ENCODE measurements at places on chromosomes 2 and 18. TPM values are rescaled to one million over a fixed set of nuclear protein-coding genes. Genes with fewer than 3 reads are reported as not detected.

DNA sequence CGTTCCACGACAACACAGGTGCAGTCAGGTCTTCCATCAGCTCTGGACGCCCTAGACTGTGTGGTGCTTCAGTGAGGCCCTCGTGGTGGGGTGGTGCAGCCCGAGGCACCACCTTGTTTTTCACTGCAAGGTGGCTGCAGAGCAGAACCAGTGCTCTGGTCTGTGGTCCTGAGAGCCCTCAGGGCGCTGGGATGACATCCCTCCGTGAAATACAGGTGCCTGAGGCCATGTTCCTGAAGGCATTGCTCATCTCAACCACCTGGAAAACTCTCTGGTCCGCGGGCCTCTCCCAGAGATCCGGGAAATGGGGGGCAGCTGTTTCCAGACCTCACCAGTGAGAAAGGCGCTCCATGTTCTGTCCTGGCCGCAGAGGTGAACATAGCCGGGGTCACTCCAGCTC lies 119.2 kb downstream of the ACOXL start:
- no peak for DNase-seq

GRCh38 chr18:74760436-74760835 lies 162.8 kb downstream of the ZNF407 start:
- DNase-seq, result no peak

GRCh38 chr18:6021306-6022073 lies 126.2 kb upstream of the TMEM200C start:
- DNase-seq, result no peak

HRH4 gene
- polyA plus RNA-seq, result not detected

SH3BP4 gene
- 20.0 TPM for polyA plus RNA-seq

DNA sequence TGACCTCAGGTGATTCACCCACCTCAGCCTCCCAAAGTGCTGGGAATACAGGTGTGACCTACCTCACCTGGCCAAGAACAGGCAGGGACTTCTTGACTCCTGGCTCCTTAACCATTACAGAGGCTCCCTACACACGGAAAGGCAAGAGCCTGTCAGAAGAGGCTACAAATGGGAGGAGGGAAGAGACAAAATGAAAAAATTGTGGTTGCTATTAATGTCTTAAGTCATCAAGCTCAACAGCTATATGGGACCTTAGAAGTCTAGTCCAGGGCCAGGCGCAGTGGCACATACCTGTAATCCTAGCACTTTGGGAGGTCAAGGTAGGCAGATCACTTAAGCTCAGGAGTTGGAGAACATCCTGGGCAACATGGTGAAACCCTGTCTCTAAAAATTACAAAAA lies 11.5 kb upstream of the FAM124B start:
- DNase-seq, result no peak

GRCh38 chr2:100989666-100990065 lies 12.4 kb upstream of the RPL31 start:
- DNase-seq, result no peak

- no peak for DNase-seq
Observed at GRCh38 chr18:50089702-50090101, 105.2 kb downstream of the MYO5B start.

- DNase-seq, result peak; percentile 88
Observed at GRCh38 chr2:188524519-188525113, 232.9 kb downstream of the GULP1 start.

DNA sequence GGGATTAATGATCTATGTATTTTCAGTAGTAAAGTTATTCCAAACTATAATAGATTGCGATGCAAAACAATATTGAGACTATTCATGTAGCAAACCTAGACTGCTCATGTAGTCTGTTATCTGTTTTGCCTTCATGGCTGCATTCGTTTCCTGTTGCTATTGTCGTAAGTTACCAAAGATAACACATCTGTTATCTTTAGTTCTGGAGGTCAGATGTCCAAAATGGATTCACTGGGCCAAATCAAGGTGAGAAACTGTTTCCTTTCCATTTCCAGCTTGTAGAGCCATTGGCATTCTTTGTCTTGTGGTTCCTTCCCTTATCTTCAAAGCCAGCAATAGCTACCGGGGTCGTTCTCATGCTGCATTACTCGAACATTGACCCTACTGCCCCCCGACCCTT lies 20.9 kb downstream of the ITGAV start:
- DNase-seq, result no peak

GRCh38 chr18:54453996-54454395 lies 96.3 kb downstream of the C18orf54 start:
- no peak for DNase-seq

MROH2A gene
- 1.8 TPM for polyA plus RNA-seq

DNA sequence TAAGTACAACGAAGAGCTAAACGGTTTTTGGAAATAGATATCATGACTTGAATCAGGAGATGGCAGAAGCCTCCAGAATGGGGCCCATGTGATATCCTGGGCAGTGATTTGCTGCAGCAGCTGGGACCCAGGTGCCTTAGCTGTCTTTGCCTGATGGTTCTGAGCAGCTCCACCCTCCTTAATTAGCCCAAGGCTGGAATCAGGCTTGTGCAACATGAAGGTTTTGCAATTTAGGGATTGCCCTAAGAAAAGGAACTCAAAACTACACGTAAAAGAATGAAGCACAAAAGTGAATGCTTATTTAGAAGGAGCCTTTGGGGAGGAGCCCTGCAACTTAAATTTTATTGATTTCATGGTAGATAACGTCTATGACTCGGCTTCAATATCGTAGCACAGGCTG lies 17.3 kb upstream of the CNDP2 start:
- no peak for DNase-seq

- no peak for DNase-seq
Observed at GRCh38 chr2:201680743-201681142, 17.7 kb downstream of the MPP4 start.

DNA sequence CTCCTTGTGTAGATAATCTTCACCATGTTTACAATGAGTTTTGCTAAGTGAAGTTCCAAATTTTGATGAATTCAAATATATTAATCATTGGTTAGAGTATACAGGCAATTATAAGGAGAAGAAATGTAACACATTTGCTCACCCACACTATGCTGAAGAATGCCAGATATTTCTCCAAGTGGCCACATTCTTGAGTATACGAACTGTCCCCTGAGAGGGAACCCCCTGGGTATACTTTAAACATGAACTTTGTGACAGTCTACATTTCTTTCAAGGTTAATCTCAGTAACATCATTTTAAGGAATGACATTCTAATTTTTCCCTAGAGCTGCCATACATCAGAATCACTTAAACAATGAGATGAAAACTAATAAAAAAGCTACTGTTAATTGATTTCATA lies 39.8 kb upstream of the CDKL4 start:
- no peak for DNase-seq

SKOR2 gene
- polyA plus RNA-seq, result not detected

DNA sequence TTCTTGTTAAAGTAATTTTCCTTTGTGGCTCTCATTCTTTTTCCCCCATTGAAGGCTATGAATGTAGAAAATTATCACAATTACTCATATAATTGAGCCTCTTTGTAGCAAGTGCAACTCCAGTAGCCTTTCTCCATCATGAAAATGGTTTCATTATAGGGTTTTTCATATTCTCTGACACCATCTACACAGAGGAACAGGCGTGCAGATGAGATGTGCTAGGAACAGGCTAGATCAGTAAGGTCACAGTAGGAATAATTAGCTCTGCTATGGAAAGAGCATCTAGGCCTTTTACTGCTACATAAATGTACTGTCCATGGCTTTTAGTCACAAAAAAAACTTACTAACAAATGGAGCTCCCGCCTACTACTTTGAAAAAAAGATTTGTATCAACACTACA lies 12.6 kb upstream of the DLX1 start:
- DNase-seq, result no peak

DNA sequence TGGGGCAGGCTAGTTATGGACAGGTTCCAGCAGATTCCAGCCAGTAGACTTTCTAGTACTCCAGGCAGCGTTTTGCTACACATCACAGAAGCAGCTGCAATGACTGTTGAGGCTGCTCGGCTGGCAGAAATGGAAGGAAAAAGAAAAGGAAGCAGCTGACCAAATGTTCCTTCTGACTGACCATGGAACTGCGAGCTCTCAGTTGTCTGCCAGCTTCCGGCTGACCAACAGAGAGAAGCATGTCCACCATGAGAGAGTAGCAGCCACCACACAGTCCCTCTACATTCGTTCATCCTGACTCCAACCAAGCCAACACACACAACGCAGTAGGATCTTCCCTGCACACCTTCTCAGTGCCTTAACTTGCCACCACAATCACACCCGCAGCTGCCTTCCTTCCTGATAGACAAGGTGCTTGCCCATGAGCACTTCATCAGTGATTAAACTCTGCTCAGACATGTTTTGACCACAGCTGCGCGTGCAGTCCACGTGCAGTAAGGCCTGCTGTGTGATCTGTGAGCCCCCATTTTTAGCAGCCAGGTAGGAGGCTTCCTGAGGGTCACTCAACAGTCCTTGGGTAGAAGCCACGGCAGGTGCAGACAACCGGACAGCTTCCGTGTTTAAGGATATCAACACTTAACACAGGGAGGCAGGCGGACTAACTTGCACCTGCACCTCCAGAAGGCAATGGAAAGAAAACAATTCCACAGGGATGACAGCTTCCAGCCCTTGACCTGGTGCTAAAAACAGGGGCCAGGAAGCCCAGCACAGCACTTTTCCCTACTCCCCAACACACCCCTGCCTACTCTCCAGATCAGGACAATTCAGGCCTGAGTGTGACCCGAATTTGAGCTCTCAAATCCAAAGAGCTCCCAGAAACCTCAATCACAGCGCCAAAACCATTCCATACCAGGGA lies 996 bp downstream of the TGFBRAP1 start:
- DNase-seq, result peak; percentile 67

D2HGDH gene
- 49.3 TPM for polyA plus RNA-seq

UPP2 gene
- 20.9 TPM for polyA plus RNA-seq

DNA sequence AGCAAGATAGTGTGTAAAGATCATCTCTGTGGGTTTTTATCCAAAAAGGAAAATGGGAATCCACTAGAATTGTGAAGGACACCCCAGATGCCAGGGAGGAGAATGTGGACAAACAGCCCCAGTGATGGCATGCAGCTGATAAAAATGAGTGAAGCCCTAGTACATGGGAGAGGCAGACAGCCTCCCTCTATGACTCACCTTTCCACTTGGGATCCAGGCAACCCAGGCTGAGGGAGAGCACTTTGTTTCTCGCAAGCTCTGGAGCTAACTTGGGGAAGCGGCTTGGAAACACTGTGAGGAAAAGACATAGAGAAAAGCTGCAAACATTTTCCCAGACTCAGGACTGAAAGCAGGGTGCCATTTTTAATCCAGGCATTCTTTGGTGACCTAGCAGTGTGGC lies 5.3 kb upstream of the FLACC1 start:
- no peak for DNase-seq

MPP4 gene
- polyA plus RNA-seq, result not detected

DNA sequence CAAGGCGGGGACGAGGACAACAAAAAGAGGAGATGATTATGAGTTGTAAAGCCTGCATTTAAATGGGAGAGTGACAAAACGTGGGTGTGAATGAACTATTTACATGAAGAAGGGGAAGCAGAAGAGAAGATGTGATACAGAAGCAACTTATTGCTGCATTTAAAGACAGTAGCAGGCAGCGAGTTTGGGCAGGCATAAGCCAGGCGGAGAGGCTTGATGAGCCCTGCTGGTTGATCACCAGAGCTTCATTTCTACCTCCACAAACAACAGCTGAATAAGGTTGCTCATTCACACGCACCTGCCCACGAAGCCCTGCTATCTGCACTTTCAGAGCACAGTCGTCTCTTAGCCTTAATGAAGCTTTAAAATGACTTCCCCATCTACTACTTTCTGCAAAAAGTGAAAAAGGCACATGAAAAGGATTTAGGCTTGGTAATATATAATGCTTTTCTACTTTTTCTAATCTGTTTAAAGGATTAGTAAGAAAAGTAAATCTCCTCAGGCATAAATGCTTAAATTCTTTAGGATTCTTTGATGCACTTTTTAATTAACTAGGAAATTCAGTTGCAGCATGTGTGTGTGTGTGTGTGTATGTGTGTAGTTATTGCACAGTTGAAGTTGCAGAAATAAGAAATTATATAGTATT lies 3.1 kb downstream of the SLC38A11 start:
- DNase-seq, result no peak

GRCh38 chr2:24792542-24792873 lies 683 bp downstream of the PTRHD1 start:
- DNase-seq, result no peak

DNA sequence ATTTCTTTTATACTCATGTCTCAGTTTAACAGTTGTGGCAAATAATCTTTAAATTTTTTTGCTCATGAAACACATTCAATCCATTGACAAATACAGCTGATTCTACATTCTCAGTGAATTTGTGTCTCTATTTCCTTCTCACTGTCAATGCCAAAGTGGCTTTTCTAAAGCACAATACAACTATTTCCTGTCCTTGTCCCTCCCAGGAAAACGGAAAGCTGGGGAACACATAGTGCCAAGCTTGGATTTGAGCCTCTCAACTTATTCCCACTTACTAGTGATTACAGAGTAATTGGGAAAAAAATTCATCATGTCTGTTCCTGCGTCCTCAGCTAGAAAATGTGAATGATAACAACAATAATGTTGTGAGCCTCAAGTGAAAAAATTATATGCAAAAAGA lies 899.7 kb upstream of the CDH2 start:
- no peak for DNase-seq

ELOA2 gene
- not detected for polyA plus RNA-seq

CLHC1 gene
- polyA plus RNA-seq, result 8.3 TPM

STPG4 gene
- not detected for polyA plus RNA-seq

DNA sequence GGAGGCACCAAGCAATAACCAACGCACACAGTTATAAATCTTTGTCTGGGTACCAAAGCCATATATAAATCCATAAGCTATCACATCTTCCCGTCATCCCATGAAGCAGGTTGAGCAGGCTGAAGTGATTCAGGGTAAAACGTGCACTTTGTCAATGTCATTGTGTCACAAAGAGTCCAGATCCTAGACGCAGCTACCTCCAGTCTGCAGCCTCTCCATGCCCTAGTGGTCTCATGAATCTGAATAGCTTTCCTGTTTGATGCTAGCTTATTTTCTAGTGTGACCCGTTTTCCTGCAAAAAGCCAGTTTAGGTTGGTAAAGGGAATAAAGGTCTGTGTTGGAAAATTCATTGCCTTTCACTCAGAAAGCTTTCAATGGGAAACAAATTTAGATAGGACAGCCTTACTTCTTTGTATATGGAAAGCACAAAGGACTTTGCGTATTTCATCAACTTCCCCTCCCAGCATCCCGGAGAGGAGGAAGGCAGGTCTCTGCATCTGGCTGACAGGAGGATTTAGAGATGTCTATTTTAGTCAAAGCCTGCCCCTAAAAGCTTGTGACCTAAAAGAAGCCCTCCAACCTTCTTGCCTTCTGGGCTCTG lies 222.3 kb upstream of the ARL4C start:
- no peak for DNase-seq

DNA sequence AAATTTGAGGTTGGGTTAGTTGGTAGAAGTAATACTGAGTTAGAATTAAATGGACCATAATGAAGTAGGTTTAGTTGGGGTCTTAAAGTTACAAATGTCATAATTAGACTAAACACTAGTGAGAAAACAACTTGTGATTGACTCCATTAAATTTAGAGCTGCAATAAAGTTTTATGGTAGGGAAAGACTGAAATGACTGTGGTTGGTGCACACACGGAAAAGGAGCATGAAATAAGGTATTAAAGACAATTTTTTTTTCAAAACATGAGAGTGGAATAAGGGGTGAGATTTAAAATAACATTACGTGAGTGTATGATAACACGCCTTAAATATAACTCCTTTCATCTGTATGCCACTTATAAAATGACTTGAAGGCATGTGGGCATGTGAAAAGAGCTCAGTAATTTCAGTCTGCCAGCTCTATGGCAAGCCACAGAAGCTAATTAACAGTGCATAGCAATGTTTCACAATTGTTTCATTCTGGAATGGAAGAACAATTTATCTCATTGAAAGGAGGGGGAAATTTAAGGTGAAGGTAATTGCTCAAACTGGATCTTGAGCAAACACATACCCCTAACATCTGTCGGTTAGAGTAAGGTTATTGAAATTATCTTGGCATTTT lies 1.4 kb downstream of the FRZB start:
- DNase-seq, result no peak

ZBTB7C gene
- polyA plus RNA-seq, result 1.8 TPM

Data from kidney (tissue), 22 donors.